Stimulated activated CD4-positive, alpha-beta T cell treated with anti-CD3 and anti-CD28 coated beads, Interleukin-15, amount 100 ng/mL, for 1 hour (primary cell): ENCODE measurements at places on chromosomes 2 and 18.

DNA sequence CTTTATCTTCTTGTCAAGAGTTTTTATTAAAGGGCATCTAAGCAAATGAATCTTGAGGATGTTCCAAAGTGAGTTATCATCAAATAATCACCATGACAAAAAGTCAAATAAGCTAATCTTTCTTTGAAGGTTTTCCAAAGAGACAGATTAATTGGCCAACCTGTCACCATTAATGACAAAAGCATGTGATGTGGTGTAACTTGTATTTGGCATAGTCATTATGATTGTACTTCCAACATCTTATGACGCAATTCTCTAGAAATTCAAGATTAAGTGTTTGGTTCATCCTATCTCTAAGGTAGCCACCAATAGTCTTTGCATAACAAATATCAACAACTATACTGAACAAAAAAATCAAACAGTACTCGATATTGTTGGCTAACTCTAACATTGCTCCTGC, 28.6 kb downstream of the RBMS1 start:
- no peak for DNase-seq

- DNase-seq, result no peak
Measured at GRCh38 chr2:225616372-225616771, 216.9 kb downstream of the NYAP2 start.

DNA sequence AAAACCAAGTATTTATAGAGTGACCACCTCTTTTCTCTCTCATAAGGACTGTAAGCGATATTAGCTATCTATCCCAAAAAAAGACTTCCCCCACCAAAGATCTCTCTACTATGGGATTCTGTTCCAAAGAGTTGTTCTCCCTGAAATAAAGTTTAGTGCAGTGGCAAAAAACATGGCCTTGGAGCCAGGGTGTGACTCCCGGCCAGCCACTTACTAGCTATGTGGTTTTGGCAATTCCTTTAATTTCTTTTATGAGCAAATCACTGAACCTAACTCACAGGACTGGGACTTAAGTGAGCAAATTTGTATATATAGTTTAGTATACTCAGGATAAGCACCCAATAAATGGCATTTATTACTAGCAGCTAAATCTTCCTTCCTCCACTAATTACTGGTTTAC, 42.6 kb downstream of the SESTD1 start:
- no peak for DNase-seq

- DNase-seq, result no peak
Measured at GRCh38 chr2:128901572-128902391, 583.1 kb upstream of the HS6ST1 start.

- no peak for DNase-seq
Measured at GRCh38 chr2:225632351-225632750, 232.8 kb downstream of the NYAP2 start.

DNA sequence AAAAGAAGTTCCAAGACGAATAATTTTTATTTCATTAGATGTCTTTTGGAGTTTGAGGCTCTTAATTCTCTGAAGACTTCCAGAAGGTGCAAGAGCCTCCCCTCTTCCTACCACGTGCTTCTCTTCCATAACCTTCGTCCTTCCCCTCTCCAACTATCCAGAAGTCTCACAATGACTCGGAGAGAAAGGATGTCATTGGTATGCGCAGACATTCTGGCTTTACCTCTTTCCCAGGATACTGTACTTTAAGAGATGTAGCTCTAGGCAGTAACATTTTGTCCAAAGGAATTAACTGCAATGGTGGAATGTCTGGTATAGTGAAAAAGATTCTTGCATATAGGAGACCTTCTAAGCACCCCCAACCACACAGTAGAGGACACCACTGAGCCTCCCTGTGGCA, 249.0 kb upstream of the OSR1 start:
- no peak for DNase-seq

DNA sequence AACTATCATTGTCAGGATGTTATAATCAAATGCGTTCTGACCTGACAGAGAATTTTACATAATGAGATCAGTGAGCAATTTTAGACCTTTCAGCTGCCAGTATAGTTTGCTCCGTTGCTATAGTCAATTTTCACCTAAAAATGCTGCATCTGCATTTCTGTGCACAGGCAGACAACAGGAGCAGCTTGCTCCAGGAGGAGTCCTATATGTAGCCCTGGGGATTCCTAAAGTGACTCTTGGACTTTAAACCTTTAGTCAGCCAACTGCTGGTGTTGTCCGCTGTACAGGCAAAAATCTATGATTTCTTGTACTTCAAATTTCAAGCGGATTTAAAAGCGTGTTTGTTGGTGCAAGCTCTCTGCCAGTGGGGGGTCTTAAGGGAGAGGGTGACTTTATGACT, 25.7 kb downstream of the SLC16A14 start:
- DNase-seq, result no peak

GRCh38 chr2:168244318-168244717, 3.1 kb downstream of the STK39 start:
- no peak for DNase-seq

GRCh38 chr2:128775914-128776285, 457.2 kb upstream of the HS6ST1 start:
- no peak for DNase-seq

DNA sequence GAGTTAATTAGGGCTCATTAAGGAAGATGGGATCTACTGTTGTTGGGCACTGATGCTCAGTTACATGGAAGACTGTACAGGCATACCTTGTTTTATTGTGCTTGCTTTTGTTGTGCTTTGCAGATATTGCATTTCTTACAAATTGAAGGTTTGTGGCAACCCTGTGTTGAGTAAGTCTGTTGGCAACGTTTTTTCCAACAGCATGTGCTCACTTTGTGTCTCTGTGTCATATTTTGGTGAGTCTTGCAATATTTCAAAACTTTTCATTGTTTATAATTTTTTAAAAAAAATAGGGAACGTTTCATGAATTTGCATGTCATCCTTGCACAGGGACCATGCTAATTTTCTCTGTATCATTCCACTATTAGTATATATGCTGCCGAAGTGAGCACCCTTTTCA, 15.6 kb downstream of the PHLPP1 start:
- no peak for DNase-seq

- no peak for DNase-seq
Measured at GRCh38 chr2:182366628-182367027, 60.2 kb downstream of the PDE1A start.

DNA sequence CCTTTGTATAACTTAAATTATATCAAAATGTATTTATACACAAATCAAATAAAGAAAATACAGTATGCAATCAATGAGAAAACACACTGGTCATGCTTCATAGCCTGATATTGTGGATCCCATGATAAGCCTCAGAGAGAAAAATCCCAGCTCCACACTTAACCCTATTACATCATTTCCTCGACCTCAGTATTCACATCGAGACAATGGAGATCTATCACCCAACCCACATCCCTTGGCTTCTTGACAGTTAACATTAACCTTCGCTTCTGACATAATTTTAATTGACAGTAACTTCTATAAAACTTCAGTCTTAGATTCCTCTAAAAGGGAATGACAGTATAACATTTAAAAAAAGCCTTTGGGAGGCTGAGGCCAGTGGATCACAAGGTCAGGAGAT, 11.6 kb downstream of the TMX3 start:
- DNase-seq, result no peak

- DNase-seq, result no peak
Measured at GRCh38 chr2:101931402-101931801, 60.4 kb upstream of the IL1R2 start.

DNA sequence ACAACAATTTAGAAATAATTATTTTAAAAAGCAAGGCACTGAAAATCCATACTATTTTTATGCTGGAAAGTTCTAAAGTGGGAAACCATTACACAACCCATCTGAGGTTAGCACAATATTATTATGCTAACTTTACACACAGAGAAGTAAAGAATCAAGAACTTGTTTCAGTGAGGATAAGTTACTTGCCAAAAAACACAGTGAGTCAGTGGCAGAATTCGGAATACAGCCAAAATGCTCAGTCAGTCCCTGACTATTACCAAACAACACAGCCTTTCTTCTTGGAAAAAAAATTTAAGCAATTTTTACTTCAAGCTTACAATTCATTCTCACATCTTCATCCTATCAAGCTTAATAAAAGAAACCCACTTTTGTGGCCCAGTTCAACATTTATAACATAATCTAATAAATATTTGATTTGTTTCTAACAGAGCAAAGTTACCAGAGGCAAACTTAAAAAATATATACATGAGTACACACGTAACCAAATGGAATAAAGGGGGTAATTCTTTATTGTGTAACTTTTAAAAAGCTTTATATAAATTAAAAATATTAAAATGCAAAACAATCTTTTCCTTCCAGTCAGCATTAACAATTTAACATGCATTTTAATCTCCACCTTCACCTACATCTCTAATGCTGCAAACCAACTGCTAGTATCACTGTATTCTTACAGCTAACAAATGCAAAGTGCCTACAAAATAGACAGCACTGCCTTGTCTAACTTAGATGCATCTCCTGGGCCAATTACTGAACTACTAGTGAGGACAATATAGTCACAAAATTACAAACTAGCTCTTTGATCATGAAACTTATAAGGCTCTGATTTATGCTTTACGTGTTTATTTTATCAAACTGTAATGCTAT, 55.2 kb downstream of the CCDC88A start:
- no peak for DNase-seq

DNA sequence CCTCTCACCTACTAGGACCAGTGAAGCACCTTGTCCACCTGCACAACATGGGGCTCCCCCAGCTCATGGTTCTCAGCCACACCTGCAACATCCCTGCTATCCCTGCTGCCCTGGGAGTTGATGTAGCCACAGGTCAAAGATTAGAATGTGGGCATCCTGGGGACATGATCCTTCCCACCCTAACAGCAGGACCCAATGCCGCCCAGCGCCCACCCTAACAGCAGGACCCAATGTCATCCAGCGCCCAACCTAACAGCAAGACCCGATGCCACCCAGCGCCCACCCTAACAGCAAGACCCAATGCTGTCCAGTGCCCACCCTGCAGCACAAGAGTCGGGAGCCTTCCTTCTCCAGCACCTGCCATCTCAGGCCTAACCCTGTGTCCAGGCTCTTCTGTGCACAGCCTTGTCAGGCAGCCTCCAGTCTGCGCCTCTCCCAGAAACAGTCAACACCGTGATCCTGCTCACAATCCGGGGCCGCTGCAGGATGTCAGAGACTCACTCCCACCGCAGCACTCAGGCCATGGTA, 237.3 kb upstream of the SALL3 start:
- no peak for DNase-seq

- DNase-seq, result no peak
Measured at GRCh38 chr2:172087207-172087779, 2.0 kb downstream of the DLX1 start.

DNA sequence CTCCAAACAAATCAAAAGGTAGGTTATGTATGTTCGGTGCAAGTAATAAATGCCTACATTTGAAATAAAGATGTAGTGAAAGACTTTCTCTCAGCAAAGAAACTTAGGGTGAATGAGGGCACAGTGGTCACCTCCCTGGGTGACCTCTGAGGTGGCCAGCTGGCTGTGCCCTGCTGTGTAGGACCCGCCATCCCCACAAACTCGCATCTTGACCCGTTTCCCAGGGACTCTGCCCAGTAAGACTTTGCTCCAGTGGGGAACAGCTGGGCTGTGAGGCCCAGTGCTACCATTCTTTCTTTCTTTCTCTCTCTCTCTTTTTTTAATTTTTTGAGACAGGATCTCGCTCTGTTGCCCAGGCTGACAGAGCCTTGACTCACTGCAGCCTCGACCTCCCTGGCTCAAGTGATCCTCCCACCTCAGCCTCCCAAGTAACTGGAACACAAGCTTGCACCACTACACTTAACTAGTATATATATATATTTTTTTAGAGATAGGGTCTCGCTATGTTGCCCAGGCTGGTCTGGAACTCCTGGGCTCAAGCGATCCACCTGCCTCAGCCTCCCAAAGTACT, 8.2 kb upstream of the GAREM2 start:
- DNase-seq, result no peak

DNA sequence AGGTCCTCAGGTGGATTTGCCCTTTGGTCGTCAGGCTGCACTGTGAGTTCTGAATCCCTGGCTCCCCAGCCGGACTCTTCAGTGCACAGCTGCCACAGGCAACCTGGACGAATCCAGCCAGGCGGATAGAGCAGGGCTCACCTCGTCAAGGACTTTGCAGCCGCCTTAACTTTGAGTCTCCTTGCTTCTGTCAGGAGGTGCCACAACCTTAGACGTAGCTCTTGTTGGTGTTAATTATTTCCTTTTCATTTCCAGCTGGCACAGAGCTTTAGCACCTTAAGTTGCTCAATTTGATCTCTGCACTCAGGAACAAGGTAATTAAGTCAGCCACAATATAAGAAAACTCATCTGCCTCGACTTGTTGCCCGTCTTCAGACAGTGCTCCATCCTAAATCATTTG, 17.7 kb downstream of the SMIM21 start:
- no peak for DNase-seq

DNA sequence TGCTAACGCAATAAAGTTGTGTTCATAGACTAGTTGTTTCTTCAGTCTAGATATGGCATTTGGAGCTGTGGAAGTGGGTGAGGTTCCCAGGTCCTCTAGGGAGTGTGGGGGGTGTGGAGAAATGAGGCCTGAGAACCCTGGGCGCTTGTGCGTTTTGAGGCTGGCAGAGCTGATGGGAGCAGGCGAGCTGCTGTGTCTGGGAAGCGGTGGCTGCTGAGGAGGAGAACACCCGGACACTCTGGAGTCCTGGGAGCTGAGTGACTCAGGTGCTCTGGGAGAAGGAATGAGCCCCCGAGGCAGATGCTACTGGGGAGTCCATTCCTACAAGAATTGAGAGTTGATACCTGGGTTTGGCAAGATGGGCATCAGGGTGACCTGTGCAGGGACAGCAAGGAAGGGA, 67.5 kb downstream of the LPIN1 start:
- no peak for DNase-seq

DNA sequence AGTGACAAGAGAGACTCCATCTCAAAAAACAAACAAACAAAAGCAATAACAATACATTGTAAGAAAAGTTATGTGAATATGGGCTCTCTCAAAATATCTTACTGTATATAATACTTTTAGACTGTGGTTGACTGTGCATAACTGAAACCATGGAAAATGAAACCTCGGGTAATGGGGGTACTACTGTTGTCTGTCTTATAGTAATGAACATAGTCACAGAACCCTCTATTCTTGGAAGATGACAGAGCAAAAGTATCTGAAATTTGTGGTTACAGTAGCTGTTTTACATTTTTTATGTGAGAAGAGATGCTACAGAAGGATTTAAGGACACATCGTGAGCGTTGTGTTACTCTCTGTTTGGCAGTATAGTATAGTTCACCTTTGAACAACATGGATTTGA, 60.5 kb downstream of the MAP4K4 start:
- DNase-seq, result no peak

DNA sequence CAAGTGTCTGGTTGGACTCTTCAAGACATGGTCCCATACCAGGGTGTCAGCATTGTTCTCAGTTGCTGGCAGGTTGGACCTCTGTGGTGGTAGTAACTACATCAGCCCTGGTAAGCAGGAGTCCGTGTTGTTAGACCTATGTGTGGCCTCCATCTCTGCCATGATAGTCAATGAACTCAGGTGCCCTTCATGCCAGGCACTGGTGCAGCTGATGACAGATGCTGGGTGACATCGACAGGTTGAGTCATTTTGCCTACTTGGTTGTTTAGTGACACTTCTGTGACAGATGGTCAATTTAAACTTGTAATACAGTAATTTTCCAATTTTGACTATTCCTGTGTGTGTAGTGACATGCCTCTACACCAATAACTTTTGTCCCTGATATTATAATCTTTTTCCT, 189.7 kb downstream of the SP3 start:
- DNase-seq, result no peak

GRCh38 chr18:55515941-55516710, 71.9 kb downstream of the TCF4 start:
- no peak for DNase-seq
